ENCODE measurements at places on chromosomes 2 and 18. TPM values are rescaled to one million over a fixed set of nuclear protein-coding genes. Genes with fewer than 3 reads are reported as not detected.

CRIM1 gene
- polyA plus RNA-seq = 228 TPM

GTF2A1L gene
- polyA plus RNA-seq = 0.36 TPM

CD28 gene
- 0.13 TPM for polyA plus RNA-seq

OTOS gene
- not detected for polyA plus RNA-seq

PCARE gene
- not detected for polyA plus RNA-seq

CTAGE1 gene
- polyA plus RNA-seq = 0.03 TPM

TTN gene
- 0.08 TPM for polyA plus RNA-seq

DNA sequence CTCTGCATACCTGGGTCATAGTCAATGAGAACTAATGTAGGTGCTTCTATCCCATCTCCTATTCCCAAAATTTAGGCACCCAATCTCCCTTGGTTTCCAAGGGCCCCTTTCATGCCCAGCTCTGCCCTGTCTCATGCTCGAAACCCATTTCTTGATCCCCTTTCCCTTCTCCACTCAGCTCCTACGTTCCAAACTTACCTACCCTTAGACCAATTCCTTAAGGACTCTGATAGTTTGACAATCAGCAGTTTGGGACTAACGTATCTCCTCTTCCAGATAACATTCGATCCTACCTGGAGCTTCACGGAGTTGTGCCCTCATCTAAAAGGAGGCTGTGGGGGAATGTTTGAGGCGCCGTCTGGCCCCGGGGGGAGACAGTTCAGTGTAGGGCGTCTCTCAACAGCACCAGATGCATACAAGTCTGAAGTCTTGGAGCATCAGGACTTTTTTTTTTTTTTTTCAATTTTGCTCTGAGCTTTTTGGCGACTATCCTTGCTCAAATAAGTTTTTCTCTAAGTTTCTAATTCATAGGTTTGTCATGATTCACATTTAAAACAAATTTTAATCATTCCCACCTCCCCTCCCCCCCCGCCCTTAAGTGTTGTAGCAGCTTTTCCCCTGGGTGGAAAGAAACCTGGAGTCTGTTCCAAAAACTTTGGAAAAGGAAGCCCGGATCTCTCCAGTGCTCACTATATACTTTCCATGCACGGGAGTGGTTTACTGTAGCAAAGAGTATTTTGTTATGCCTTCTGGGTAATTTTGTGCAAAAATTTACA, 141.2 kb upstream of the LGALSL start:
- no peak for DNase-seq
- H3K27ac ChIP-seq = no peak overlapping the region
- H3K4me3 ChIP-seq = no peak overlapping the region
- no peaks in the 10 kb centered on the region for H3K36me3 ChIP-seq

- no peaks in the 10 kb centered on the region for H3K36me3 ChIP-seq
- H3K4me1 ChIP-seq = no peaks in the 10 kb centered on the region
- H3K27ac ChIP-seq = no peak overlapping the region
- H3K4me3 ChIP-seq = no peak overlapping the region
- H3K27me3 ChIP-seq = no peaks in the 10 kb centered on the region
Observed at GRCh38 chr2:65613968-65614555, 181.7 kb upstream of the SPRED2 start.

DNA sequence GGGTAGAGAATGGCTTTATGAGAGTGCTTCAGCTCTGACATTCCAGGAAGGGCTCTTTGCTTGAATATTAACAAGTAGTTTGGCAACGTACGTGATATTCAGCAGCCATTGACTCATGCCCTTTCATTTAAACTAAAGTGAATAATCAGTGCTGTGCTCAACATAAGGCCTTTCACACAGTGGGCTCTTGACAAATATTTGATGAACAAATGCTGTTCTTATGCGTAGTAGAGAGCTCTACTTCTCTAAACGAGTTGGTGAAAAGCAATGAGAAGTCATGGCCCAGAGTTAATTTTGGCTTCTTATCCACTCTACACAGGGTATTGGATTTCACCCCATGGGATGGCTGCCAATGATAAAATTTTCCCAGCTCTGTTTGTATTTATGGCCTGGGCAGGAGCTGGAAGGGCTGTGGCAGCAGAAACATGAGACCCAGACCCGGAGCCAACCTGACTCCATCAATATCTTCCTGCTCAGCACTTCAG, 338.9 kb downstream of the CCDC85A start:
- H3K27ac ChIP-seq = peak overlapping the region; percentile 76
- H3K4me1 ChIP-seq = no peaks in the 10 kb centered on the region
- no peaks in the 10 kb centered on the region for H3K27me3 ChIP-seq
- no peak overlapping the region for H3K4me3 ChIP-seq

GRCh38 chr18:400456-400855, 100.0 kb downstream of the COLEC12 start:
- peaks cover 26% of the 10 kb centered on the region for H3K4me1 ChIP-seq
- H3K4me3 ChIP-seq = no peak overlapping the region

DNA sequence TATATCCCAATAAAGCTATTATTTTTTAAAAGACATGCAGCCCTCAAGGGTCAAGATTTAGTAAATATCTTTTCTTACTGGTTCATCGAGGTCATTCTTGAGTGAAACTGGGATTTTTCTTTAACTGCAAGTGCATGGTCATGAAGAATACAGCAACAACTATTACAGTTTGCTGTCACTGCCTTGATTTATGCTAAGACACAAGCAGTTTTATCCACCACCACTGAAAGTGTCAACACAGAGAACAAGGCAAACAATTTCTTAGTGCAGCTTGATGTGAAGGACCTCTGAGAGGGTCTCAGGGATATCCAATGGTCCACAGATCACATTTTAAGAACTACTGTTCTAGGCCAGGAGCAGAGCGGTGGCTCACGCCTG, 12.1 kb downstream of the SP3 start:
- DNase-seq = no peak
- H3K27me3 ChIP-seq = no peaks in the 10 kb centered on the region
- H3K27ac ChIP-seq = no peak overlapping the region
- peaks cover 86% of the 10 kb centered on the region for H3K36me3 ChIP-seq
- no peak overlapping the region for H3K4me3 ChIP-seq

- H3K27me3 ChIP-seq = no peaks in the 10 kb centered on the region
- peak overlapping the region; percentile 44 for H3K27ac ChIP-seq
- H3K36me3 ChIP-seq = no peaks in the 10 kb centered on the region
- no peaks in the 10 kb centered on the region for H3K4me1 ChIP-seq
- DNase-seq = no peak
Observed at GRCh38 chr2:180046776-180047175, 39.7 kb upstream of the CWC22 start.

DNA sequence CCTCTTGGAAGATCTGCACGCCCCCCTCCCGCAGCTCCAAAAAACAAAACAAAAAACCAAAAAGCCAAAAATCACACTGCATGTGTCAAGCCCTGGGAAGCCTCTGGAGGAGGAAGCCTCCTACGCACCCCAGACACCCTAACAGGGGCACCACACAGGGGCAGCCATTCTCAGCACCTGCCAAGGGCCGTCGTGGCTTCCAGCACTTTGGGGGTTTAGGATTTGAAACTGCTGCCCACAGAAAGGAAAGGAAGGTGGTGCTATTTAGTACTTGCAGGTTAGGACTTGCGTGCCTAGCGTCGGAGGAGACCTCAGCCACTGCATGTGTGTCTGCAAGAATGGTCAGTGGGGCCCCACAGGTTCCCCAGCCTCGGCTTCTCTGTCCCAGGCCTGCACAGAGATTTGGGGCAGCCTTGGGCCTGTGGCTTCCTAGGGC, 419 bp upstream of the GPR55 start:
- no peaks in the 10 kb centered on the region for H3K36me3 ChIP-seq
- H3K27ac ChIP-seq = no peak overlapping the region
- H3K27me3 ChIP-seq = peaks cover 3% of the 10 kb centered on the region

DNA sequence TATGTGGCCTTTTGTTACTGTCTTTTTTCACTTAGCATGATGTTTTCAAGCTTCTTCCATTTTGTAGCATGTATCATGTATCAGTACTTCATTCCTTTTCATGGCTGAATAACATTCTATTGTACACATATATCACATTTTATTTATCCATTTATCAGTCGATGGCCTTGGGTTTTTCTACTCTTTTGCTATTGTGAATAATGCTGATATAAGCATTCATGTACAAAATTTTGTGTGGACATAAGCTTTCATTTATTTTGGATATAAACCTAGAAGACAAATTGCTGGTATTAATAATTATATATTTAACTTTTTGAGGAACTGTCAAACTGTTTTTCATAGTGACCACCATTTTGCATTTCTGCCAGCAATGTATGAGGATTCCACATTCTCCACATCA, 201.1 kb downstream of the ACTR3 start:
- H3K36me3 ChIP-seq = no peaks in the 10 kb centered on the region
- no peak for DNase-seq
- H3K27ac ChIP-seq = no peak overlapping the region
- no peaks in the 10 kb centered on the region for H3K4me1 ChIP-seq
- H3K4me3 ChIP-seq = no peak overlapping the region

DNA sequence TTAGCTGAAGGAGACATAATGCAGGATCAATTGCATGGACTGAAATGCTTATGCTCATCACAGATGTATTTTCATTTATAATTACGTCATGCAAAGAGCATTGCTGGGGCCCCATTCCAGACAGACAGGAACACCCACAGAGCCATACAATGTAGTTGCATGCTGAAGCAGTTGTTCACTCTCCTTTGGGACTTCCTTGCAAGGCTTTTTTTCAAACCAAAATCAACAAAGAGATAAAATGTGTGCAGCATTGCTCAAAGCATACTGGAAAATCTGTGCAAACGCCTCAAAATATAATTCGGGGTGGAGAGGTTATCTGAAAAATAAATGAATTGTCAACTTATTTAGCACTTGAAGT, 463.2 kb downstream of the CDH2 start:
- H3K4me3 ChIP-seq = no peak overlapping the region
- no peaks in the 10 kb centered on the region for H3K36me3 ChIP-seq
- no peak overlapping the region for H3K27ac ChIP-seq
- no peaks in the 10 kb centered on the region for H3K4me1 ChIP-seq
- H3K27me3 ChIP-seq = no peaks in the 10 kb centered on the region
- no peak for DNase-seq

DNA sequence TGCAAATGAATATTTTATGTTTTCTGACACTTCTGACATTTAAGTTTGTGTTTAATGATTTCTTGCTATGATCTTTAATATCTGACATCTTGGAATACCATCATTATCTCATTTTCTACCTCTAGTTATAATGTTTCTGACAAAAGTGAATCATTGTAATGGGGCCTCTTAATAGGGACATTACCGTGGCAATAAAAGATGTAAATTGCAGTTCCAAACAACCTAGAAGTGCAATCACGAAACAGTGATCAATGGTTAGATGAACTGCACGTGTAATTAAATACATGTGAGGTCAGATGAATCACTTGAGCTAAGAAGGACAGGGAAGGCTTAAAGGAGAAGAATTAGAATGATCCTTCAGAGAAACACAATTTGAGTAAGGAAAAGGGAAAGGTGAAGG, 1078.3 kb downstream of the DPP10 start:
- no peak overlapping the region for H3K27ac ChIP-seq
- H3K4me1 ChIP-seq = no peaks in the 10 kb centered on the region
- no peak overlapping the region for H3K4me3 ChIP-seq
- H3K36me3 ChIP-seq = no peaks in the 10 kb centered on the region
- no peak for DNase-seq

DNA sequence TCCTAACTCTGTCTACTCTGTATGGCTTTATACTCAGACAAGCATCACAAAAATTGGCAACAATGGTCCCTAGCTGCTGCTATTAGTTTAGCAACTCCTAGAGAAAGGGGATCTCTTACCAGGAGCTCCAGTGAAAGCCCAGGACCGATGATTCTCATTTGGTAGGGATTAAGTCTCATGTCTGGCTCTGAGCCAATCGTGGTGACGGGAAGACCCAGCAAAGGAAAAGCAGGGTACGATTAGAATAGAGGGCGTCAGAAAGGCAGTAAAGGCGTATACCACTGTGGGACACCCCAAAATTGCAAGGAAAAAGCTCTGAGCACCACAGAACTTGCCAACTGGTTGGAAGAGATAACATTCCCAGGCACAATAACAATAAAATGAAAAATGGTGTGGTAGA, 129.5 kb downstream of the MTCL1 start:
- peaks cover 11% of the 10 kb centered on the region for H3K36me3 ChIP-seq
- no peak overlapping the region for H3K27ac ChIP-seq
- DNase-seq = no peak
- H3K4me1 ChIP-seq = peaks cover 8% of the 10 kb centered on the region
- H3K4me3 ChIP-seq = no peak overlapping the region

GRCh38 chr2:28463893-28464292, 32.0 kb upstream of the PLB1 start:
- H3K27me3 ChIP-seq = peaks cover 6% of the 10 kb centered on the region
- DNase-seq = no peak
- H3K4me3 ChIP-seq = no peak overlapping the region
- H3K27ac ChIP-seq = no peak overlapping the region
- no peaks in the 10 kb centered on the region for H3K36me3 ChIP-seq

- H3K36me3 ChIP-seq = no peaks in the 10 kb centered on the region
- no peaks in the 10 kb centered on the region for H3K4me1 ChIP-seq
- no peaks in the 10 kb centered on the region for H3K27me3 ChIP-seq
- DNase-seq = no peak
- H3K27ac ChIP-seq = no peak overlapping the region
Observed at GRCh38 chr18:3067165-3067661, 54.3 kb upstream of the LPIN2 start.

- no peak overlapping the region for H3K4me3 ChIP-seq
- no peak for DNase-seq
- H3K27ac ChIP-seq = peak overlapping the region; percentile 82
- peaks cover 7% of the 10 kb centered on the region for H3K4me1 ChIP-seq
Observed at GRCh38 chr2:138267161-138267901, 234.2 kb upstream of the SPOPL start.

GRCh38 chr18:4640349-4641012, 185.4 kb upstream of the DLGAP1 start:
- no peak for DNase-seq
- no peak overlapping the region for H3K27ac ChIP-seq
- no peak overlapping the region for H3K4me3 ChIP-seq
- H3K36me3 ChIP-seq = no peaks in the 10 kb centered on the region
- no peaks in the 10 kb centered on the region for H3K4me1 ChIP-seq

DNA sequence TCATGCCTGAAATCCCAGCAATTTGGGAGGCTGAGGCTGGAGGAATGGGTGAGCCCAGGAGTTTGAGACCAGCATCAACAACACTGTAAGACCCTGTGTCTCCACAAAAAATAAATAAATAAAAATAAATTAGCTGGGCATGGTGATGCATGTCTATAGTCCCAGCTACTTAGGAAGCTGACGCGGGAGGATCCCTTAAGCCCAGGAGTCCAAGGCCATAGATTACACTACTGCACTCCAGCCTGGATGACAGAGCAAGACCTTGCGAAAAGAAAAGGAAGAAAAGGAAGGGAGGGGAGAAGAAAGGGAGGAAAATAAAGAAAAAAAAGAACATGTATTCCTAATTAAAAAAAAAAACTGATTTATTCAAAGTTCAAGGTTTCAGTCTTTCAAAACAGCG, 78.2 kb downstream of the TRIP12 start:
- no peaks in the 10 kb centered on the region for H3K27me3 ChIP-seq
- no peak overlapping the region for H3K27ac ChIP-seq
- peaks cover 49% of the 10 kb centered on the region for H3K36me3 ChIP-seq

- no peaks in the 10 kb centered on the region for H3K27me3 ChIP-seq
- H3K4me3 ChIP-seq = no peak overlapping the region
- H3K36me3 ChIP-seq = no peaks in the 10 kb centered on the region
- H3K27ac ChIP-seq = no peak overlapping the region
- no peaks in the 10 kb centered on the region for H3K4me1 ChIP-seq
Observed at GRCh38 chr2:186584053-186584452, 5.8 kb upstream of the ITGAV start.

Data from SK-N-SH (cell line).